ENCODE measurements at places on chromosomes 5 and 9.
A peak's percentile ranks its signal among the peaks of the same experiment; 100 is the strongest.

DNA sequence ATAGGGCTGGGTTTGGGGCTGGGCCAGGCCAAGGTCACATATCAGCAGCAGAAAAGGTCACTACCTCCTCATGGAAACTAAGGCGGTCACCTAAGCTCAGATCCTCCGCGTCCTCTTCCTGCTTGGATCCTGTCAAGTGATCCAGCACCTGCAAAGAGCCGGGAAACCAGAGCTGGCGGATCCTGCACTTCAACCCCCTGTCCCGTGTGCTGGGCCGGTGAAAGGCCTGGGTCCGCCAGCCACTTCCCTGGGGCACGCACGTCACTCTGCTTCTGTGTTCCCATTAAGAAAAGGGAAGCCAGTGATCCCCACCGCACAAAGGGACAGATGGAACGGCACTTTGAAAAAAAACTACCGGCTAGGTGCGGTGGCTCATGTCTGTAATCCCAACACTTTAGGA is 61.3 kb upstream of the STXBP1 start:
- no peak for DNase-seq

- no peak for DNase-seq
Measured at GRCh38 chr9:87569008-87569509, 71.4 kb downstream of the DAPK1 start.

GRCh38 chr5:68460147-68460798 is 244.7 kb downstream of the PIK3R1 start:
- DNase-seq: peak; percentile 56

DNA sequence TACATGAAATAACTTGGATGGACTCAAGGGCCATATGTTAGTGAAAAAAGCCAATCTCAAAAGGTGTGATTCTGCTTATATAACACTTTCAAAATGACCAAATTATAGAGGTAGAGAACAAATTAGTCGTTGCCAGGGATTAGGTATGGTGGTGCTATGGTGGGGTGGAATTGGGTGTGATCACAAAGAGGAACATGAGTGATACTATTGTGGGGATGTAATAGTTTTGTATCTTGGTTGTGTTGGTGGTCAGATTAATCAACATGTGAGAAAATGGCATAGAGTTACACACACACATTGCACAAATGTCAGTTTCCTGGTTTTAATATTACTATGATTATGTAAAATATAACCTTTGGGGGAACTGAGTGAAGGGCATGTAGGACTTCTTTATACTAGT is 31.9 kb downstream of the CAMK4 start:
- no peak for DNase-seq

GRCh38 chr5:74240783-74241750 is 399.5 kb downstream of the ENC1 start:
- no peak for DNase-seq

- no peak for DNase-seq
Measured at GRCh38 chr5:171521679-171522078, 102.2 kb downstream of the FGF18 start.

GRCh38 chr5:171318026-171318425 is 9.0 kb downstream of the TLX3 start:
- DNase-seq: no peak

DNA sequence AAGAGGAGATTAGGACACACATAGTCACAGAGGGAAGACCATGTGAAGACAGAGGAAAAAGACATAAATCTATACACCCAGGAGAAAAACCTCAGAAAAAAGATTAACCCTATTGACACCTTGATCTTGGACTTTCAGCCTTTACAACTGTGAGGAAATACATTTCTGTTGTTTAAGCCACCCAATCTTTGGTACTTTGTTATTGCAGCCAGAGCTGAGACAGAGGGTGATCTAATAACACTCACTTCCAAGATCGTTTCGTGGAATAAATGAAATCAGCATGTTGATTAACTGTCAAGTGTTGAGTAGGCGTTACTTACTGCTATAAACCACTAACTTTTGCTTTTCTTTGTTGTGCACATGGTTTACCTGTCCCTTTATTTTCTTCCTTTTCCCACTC is 361.2 kb upstream of the RIOK2 start:
- DNase-seq: no peak

GRCh38 chr5:13566871-13567339 is 377.6 kb downstream of the DNAH5 start:
- no peak for DNase-seq

DNA sequence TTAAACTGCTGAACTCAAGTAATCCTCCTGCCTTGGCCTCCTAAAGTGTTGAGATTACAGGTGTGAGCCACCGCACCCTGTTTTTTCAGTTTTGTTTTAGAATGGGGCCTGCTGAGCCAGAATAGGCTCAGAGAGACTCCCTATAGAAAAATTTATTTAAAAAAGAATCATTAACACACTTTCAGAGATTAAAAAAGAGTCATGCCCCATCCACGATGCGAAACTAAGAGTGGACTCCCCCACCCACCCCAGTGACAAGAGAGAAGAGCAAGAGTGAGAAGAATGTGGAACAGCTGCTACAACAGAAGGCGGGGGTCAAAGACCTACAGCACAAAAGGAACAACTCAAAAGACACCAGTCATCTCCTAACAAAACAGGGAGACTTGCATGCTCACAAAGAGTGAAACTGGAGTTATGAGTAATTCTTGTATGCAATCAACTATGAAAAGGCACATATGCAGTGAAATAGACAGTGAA is 47.2 kb downstream of the GLDC start:
- peak; percentile 8 for DNase-seq

DNA sequence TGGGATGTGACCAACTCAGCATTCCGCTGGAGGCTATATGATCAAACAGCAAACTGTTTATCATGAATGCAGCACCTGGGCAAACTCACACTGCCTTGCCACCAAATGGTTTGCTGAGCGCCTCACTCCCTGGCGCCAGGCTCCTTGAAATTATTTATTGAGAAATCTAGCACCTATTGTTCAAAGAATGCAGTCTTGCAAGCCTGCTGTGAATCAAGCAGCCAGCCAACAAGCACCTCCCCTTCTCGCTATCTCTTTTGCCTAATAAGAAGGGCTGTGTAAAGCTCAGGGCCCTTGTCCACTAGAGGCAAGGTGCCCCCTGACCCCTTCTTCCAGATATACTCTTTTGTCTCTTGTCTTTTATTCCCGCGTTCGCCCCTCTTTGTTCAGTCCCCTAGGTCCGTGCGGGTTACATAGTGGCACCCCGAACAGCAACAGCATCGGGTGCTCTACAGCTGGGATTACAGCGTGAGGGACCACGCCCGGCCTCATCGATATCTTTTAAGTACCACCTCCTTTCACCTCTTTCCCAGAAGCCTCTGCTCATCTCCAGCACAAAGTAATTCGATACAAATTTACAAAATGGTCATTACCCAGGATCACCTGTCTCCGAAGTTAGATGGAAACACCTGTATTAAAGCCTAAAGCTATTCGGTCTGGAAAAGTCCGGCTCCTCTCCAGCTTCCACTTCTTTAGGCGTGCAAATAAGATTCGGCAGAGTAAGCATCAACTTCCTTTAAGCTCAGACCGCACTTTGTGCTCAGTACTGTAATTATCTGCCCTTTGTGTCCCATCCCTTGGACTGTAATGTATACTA is 896 bp downstream of the RIGI start:
- DNase-seq: peak; percentile 20

GRCh38 chr5:141573489-141574121 is 45.2 kb downstream of the DIAPH1 start:
- DNase-seq: no peak

GRCh38 chr9:14863402-14863801 is 46.8 kb downstream of the FREM1 start:
- DNase-seq: no peak

DNA sequence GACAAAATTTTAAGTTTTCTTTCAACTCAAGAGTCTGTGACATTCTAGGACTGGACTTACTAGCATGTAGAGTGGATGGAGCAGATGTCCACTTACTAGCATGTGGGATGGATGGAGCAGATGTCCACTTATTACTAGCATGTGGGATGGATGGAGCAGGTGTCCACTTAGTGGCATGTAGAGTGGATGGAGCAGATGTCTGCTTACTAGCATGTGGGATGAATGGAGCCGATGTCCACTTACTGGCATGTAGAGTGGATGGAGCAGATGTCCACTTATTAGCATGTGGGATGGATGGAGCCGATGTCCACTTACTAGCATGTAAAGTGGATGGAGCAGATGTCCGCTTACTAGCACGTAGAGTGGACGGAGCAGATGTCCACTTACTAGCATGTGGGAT is 2.4 kb downstream of the SLC36A1 start:
- DNase-seq: no peak

DNA sequence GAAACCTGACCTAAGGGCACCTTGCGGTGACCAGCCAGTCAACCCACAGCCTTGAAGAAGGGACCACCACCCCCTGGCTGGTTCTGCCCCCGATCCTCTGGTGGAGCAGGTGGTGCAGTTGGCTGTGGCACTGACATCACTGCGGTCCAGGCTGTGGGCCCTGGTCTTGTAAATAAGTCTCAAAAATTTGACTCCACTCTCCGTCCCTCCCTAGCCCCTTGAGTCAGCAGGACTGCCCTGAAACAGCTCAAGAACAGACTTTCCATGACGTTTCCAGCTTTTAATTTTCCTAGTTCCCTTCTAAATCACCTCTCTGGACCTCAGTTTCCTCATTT is 134.8 kb upstream of the BOD1 start:
- no peak for DNase-seq

- DNase-seq: no peak
Measured at GRCh38 chr5:20680718-20681302, 692.8 kb upstream of the CDH18 start.

DNA sequence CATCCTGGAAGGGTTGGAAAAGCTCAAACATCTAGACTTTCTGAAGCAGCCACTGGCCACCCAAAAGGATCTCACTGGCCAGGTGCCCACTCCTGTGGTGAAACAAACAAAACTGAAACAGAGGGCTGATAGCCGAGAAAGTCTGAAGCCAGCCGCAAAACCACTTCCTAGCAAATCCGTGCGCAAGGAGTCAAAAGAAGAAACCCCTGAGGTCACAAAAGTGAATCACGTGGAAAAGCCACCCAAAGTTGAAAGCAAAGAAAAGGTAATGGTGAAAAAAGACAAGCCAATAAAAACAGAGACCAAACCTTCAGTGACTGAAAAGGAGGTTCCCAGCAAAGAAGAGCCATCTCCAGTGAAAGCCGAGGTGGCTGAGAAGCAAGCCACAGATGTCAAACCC is 87.6 kb downstream of the MAP1B start:
- DNase-seq: peak; percentile 27

GRCh38 chr5:77210091-77210963 is at the start of gene PDE8B:
Gene PDE8B (plus strand): TSS chr5:77210680. CDS start chr5:77210926, 246 bp downstream.
- peak; percentile 25 for DNase-seq

- no peak for DNase-seq
Measured at GRCh38 chr5:178349625-178350353, 117.2 kb upstream of the PHYKPL start.

DNA sequence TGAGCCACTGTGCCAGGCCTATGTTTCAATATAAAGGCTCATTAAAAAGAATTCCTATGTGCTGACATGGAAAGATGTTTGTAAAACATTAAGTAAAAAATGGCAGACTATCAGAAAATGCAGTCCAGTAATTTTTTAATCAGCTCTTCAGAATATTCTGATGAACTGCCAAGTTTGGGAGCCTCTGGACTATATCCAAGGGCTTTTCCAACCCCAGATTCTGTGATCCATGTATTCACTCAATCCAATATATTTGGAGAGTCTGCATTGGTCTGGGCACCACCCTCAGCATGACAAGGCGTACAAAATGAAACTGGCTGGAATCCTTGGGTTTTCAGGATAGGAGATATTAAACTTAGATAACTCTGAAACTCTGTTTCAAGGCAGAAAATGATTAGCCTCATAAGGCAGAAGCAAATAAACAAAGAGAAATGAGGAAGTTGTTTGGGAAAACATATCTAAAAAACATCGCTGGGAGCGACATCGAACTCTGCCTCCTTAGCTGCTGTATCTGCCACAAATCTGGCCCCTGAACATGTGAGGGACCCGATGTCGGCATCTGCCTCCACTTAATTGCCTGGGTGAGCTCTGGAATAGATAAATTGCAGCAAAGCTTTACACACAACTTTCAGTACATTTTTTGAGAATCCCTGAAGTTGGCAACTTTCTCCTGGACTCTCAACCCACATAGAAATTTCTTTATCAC is 14.4 kb downstream of the PDE6A start:
- no peak for DNase-seq

DNA sequence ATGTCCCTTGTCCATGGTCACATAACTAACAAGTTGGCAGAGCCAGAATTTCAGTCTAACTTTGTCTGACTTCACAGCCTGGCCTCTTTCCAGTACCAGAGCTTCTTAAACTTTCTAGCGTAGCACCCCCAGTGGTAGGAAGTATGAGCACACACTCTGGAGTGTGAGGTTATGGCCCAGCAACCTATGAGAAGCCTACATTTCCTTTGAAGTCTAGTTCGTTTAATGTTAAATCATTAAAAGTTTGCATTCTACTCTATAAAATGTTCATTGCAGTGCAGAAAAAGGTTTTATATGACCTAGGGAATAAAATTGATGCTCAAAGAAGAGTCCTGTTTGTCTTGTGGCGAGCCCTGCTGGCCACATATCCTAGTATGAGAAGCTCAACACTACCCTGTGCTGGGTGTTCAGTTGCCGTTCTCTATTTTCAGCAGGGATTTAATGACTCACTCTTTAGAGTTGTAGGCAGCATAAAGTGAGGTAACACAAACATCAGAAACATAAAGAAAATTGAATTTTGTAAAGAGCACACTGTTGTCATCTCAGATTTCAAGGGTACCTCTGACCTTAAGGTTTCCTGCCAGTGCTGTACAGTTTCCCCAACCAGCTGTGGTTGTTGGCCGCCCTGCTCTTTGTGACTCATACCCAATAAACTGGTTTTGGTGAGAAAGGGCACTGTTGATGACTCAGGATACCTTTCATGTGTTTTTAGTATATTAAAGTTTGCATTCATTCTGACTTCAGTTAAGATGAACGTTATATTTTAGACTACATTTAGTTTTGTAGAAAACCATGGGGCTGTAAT is 14.3 kb downstream of the MCCC2 start:
- DNase-seq: peak; percentile 71

DNA sequence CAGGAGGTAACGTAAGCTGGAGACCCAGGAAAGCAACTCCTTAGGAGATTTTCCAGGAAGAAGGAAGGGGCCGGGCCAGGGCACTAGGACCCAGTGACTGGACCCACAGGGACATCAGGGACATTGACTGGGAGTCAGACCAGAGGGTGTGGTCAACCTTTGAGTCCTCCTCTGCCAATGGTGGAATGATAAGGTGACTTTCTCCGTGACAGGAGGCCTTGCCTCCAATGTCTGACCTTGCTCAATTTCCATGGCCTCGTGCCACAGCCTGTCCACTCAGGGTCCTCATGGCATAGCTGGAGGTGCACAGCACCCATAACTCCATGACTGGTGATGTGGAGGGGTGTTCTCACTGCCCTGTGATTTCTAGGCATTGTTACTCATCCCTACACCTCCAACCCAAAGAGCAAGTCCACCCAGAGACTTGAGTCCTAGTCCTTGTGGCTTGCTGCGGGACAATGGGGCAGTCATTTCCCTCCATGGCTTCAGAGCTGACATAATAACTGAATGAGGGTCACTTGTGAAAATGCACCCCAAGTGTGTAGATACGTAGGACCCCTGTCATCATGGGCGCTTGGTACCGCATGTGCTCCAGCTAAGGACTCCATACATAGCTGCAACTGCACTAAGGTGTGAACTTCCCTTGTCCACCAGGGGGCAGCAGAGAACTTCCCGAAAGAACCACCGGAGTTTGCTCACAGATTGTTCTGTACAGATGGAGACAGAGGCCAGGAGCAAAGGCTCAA is 4.1 kb upstream of the AMBP start:
- peak; percentile 89 for DNase-seq
